ENCODE measurements at places on chromosomes 7 and 10.

GRCh38 chr10:3467052-3467951, 294.7 kb upstream of the PITRM1 start:
- DNase-seq, result peak; percentile 23

GRCh38 chr7:73978661-73979563, 49.1 kb upstream of the ELN start:
- peak; percentile 28 for DNase-seq

DNA sequence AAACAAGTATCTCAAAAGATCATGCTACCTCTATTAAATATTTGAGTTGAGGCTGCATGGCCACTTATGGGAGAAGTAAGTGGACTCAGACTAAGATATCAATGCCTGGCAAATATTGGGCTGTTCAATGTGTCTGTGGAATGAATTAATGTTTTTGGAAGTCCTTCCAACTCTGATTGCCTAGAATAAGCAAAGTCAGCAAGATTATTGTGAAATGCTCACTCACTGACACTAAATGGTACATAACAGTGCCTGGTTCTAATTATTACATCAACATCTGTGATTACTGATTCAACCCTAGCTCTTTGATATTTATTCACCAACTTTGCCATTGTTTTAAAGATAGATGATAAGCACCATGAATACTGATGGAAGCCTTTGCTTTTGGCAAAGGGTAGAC, 45.5 kb upstream of the HDAC9 start:
- DNase-seq, result no peak

- DNase-seq, result no peak
These were observed 15.9 kb upstream of the FAM171A1 start for GRCh38 chr10:15387021-15387420.

GRCh38 chr7:97014145-97014750, 8.9 kb downstream of the DLX6 start:
- no peak for DNase-seq

GRCh38 chr7:116771640-116772039, 90.7 kb upstream of the CAPZA2 start:
- DNase-seq, result no peak

DNA sequence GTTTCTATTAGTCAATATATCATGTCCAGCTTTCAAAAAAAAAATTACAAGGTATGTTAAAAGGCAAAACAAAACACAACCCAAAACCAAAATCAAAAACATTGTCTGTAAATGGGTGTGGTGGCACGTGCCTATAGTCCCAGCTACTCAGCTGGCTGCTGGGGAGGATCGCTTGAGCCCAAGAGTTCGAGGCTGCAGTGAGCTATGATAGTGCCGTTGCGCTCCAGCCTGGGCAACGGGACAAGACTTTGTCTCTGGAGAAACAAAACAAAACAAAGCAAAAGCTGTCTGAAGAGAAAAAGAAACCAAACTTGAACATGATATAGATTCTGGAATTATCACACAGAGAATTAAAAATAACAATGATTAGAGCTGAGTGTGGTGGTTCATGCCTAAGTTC, 10.3 kb upstream of the CPA5 start:
- no peak for DNase-seq

DNA sequence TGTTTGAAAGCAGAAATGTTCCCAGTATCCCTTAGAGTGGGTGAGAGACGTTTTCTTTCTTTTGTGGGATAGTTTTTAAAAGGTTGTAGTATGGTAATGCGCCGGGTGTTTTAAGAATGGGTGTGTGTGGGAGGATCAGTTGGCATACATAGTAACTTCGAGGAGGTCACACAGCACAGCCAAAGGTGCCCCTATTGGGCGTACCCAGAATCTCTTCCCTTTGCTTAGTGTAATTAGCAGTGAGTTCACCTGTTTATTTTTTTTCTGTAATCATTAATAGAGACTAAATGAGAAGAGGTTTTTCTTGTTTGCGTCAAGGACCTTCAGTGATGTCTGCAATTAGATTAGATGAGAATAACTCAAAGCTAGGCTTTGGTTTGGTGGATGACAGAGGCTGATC, 1.5 kb downstream of the PLEKHA8 start:
- DNase-seq, result no peak

DNA sequence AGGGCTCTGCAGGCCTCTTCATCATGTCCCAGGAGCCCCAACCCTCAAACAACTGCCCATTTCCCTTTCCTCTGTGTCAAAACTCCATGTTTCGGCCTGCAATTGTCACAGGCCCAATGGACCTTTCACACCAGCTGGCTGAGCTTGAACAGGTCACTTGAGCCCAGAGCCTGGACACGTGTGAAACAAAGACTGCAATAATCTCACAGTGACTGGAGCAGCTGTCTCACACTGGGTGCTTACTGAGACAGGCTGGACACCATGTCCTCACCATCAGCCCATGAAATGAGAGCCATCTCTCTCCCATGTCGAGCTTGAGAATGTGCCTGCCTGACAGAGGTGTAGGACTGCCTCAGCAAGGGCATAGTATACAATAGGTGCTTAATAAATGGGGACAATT, 19.5 kb upstream of the EIF5AL1 start:
- DNase-seq, result no peak

DNA sequence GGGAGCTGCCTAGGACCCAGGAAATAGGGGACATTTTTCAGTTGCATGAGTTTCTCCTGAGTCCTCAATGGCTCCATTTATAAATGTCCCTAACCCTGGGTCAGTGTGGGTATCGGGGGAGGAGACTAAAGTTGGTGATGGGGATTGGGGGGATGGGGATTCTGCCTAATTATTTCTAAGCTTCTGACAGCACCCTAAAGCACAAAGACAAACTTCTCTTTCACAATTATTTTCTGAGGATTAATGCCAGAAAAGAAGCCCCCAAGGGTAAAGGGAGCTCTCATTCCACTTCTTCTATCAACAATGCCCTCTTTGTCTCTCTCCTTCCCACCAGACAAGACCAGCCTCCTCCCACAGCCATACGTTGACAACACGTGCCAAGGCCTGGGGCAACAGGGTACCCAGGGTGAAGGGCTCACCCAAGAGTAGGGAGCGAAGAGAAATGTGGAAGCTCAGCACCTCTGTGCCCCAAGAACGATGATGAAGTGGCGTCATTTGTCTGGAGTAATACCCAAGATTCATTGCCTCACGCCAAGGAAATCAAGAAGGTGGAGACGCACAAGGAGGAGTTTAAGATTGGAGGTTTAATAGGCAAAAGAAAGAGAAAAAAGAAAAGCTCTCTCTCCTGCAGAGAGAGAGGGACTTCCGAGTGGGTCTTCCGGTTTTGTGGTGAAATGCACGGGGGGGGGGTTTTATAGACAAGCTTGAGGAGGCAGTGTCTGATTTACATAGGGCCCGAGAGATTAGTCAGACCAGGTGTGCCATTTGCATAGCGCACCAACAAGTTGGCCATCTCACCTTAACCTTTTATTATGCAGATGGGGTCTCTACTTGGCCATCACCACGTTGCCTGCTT, 14.4 kb upstream of the GJC3 start:
- peak; percentile 26 for DNase-seq

- DNase-seq, result no peak
These were observed 92.6 kb downstream of the JMJD1C start for GRCh38 chr10:63373176-63373575.

- no peak for DNase-seq
These were observed 103.4 kb upstream of the SEMA3D start for GRCh38 chr7:85290269-85290668.

DNA sequence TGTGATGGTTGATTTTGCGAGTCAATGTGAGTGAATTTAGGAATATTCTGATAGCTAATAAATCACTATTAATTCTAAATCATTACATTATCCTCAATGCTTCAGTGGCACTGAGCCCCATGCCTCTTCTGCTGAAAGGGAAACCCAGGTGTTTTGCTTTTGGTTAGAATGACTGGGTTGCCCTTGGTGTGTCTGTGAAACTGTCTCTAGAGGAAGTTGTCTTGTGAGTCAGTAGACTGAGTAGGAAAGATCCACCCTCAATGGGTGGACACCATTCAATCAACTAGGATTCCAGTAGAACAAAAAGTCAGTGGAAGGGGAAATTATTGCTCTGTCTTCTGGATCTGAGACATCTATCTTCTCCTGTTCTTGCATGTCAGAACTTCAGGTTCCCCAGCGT, 472.4 kb downstream of the ANKRD7 start:
- no peak for DNase-seq

- DNase-seq, result no peak
These were observed 75.5 kb upstream of the TMEM248 start for GRCh38 chr7:66845379-66846095.

DNA sequence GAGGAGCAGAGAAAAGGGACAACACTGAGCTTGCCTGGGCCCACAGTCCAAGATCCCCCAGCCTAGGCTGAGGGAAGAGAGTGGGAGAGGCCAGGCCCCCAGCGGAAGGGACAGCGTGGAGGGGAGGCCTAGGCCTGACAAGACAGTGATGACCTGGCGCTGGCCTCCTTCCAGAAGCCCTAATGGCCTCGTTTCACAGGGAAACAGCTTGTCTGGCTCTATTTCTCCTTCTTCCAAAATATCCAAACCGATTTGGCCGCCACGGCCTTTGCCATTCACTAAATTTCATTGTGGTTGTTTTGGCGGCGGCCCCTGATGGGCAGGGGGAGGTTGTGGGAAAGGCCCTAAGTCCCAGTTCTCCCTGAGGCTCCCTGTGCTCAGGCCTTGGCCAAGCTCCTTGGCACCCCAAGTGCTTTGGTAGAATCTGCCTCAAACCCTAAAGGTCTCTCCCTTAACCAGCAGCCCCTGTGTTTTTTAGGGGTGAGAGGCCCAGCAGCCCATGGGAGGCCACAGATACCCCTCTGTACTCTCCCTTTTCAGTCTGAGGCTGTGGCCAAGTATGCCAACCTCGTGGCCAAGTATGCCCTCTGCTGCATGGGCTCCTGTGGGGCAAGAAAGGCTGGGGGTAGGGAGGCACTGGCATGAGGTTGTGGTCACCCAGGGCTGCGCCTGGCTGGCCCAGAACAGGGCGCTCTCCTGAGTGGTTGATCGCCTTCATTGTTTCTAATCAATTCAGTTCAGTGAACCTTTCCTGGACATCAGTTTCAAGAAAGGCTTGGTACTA, 37.3 kb downstream of the PAX2 start:
- no peak for DNase-seq

GRCh38 chr10:109454691-109455090, 468.6 kb downstream of the XPNPEP1 start:
- DNase-seq, result no peak

GRCh38 chr7:155847821-155848435, 35.7 kb upstream of the SHH start:
- DNase-seq, result no peak

DNA sequence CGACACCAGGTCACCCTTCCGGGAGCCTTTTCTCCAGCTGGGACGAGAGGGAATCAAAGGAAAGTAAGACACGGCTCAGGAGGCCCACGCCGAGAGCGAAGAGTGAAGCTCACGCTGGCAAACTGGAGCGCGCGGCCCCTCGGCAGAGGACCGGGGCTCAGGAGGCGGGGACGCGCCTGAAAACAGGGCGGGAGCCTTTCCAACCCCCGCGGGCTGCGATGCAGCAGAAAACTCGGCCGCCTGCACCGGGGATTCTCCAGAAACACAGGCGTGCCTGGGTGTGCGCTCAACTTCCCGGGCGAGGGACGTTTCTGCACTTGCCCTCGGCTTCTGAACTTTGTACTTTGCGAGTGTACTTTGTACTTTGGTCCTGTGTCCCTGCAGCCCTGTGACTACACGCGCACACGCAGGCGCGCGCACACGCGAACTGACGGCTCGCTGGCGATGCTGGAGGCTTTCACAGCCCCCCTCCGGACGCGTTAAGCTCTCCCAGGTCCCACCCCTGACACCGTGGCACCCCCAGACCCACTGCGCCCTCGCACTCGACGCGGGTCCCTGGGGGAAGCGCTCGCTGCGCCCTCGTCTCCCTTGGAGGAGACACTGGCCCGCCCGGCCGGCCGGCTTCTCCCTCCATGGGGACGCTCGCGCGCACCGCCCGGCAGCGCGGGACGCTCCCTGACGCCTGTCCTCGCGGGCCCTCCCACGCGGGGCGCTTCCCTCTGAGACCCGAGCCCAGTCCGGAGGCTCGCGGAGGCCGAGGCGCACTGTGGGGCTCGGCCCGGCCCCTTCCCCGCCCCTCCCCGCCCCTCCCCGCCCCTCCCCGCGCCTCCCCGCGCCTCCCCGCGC, 588 bp upstream of the PAOX start:
- DNase-seq, result no peak

GRCh38 chr7:31648288-31648687, 38.7 kb upstream of the PPP1R17 start:
- DNase-seq, result no peak

- DNase-seq, result no peak
These were observed 19.4 kb upstream of the KNDC1 start for GRCh38 chr10:133140417-133141143.

DNA sequence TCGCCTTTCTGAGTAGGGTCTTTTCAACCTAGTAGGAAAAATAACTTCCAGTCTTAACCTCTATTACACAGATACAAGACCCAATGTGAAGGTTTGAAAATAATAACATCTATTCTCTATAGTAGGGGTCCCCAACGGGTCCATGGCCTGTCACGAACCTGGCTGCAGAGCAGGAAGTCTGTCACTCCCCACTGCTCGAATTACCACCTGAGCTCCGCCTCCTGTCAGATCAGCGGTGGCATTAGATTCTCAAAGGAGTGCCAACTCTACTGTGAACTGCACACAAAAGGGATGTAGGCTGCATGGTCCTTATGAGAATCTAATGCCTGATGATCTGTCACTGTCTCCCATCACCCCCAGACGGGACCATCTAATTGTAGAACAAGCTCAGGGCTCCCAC, 7.4 kb downstream of the YWHAG start:
- DNase-seq, result no peak

DNA sequence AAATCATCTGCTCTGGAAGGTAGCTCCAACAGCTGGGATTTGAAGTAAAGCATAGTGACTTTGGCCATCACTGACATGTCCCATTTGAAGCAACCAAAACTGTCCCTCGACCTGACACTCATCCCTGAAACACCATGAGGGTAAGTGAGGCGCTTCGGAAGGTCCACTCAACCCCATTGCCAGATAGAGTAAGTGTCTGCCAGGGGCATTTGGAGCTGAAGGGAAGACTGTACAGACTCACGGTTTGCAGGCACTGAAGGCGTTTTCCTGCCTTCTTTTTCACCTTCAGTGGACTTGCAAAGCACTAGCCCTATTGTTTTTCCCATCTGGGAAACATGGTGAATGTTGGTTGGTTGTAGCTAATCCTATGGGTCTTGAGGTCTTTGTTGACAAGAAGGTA, 57.6 kb downstream of the IKZF1 start:
- DNase-seq, result no peak

All from NCI-H2029 treated with DMSO at 0.1 percent for 48 hours (cell line).